ENCODE measurements at places on chromosomes 5 and 9. TPM values are rescaled to one million over a fixed set of nuclear protein-coding genes. Genes with fewer than 3 reads are reported as not detected.

NEUROG1 gene
- polyA plus RNA-seq: not detected

PGGT1B gene
- polyA plus RNA-seq: 36.5 TPM

PTGR1 gene
- polyA plus RNA-seq: 168 TPM

DNA sequence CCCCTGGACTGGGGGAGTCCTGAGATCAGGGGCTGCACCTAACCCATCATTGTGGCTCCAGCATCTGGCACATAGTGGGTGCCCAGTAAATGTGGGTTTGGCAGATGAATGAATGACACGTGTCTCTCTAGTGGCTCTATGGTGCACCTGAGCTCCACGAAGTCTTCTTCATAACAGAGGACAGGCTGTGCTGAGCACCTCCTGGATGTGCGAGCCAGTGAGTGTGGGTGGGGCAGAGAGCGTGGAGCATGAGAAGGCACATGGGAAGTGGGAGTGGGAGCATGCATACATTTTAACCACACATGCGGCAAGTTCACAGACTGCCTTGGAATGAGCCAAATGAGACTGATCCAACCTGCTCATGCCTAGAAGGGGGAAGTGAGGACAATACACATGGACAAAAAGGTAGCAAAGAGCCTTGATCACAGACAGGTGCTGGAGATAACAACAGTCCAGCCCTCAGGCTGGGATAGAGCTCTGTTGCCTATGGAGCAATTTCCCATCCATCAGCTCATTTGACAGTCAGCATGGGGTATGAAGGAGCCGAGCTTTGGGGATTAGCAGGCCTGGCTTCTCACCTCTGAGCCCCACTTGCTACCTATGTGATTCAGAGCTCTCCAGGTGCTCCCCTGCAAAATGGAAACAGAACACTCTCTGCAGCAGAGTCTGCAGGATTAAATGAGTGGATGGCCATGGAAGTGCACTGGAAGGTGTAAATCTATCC, 76.2 kb upstream of the TBC1D2 start:
- no peak for DNase-seq

DNA sequence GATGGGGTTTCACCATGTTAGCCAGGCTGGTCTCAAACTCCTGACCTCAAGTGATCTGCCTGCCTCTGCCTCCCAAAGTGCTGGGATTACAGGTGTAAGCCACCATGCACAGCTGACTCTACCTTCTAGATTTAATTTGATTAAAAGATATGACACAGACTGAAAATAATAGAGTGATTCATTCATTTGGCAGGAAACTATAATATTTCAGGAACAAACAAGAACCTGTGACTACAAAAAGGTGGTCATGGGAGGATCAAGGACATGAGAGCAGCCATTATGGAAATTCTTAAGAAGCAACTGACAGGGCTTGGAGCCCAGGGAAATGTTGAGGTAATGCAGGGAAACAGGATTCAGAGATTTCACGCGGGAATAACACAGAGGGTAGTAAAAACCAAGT, 265.5 kb upstream of the DAP start:
- no peak for DNase-seq

DNA sequence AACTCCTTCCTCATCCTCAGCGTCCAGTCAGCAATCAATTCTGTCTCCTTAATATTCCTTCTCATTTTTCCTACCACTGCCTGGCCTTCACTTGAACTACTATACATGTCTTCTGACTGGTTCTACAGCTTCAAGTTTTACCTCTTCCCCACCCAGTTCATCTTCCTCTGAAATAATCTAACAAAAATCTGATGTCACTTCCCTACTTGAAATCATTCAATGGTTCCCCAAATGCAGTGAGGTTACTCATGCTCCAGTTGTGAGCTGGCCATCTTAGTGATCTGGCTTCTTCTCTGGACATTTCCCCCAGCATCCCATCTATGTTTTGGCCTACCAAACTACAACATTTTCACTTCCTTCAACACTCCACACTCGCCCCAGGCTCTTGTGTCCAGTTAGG, 14.9 kb upstream of the TMEM267 start:
- DNase-seq: no peak

DNA sequence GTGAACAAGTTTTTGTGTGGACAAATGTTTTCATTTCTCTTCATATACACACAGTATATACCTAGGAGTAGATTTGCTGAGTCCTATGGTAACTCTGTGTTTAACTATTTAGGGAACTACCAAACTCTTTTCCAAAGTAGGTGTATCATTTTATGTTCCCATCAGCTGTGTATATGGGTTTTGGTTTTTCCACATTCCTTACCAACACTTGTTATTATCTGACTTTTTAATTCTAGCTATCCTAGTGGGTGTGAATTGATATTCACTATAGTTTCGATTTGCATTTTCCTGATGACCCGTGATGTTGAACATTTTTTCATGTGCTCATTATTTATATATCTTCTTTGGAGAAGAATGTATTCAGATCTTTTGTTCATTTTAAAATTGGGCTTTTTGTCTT, 3.7 kb downstream of the RGS3 start:
- DNase-seq: no peak

DNA sequence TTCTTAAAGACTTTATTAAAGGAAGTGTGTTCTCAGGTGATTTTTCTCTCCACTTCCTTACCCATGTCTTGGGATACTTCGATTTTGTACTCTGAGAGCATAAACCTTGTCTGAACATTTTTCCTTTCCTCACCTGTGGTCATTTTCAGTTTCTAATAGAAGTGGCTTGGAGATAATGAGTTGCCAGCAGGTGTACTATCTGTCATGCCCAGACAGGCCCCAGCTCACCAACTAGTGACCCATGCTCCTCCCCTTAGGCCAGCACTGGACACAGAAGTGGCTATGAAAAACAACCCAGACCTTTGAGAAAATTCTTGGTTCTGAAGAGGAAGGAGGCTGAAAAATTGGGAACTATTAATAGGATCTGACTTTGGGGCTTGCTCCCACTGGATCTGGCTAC, 49.2 kb upstream of the SMIM32 start:
- no peak for DNase-seq

DNA sequence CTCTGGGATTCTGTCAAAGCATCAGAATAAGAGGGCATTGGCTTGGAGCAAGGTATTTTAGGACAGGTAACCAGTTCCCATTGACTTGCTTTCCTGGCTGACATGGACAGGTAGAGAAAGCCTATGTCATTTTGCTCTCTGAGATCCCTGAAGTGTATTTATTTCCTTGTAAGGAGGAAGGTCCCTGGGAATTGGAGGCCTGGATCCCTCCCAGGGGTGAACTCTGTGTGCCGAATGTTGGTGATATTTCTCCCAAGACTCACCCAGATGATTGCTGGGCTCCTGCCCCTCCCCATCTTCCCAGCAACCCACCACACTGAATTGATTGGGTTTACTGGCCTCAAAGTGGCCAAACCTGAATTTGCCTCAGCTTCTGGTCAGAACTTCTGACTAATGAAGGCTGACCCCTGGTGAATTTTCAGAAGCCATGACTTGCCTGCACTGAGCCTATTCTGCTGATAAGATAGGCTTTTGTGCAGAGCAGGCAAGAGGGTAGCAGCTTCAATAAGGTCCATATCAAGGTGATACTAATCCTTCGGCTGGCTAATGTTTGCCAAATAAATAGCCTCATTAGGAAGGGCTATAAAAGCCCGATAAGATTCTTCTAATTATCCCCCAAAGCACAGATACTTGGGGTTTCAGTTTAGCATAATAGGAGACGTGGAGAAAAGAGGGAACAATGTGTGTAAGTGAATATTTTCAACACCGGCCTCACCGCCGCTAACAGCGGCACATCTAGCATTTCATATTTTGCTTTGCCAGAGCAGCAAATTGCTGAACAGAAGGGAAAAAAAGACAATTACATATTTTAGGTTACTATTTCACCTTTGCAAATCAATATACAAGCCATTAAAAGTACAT, 152.9 kb upstream of the PITX1 start:
- no peak for DNase-seq

DNA sequence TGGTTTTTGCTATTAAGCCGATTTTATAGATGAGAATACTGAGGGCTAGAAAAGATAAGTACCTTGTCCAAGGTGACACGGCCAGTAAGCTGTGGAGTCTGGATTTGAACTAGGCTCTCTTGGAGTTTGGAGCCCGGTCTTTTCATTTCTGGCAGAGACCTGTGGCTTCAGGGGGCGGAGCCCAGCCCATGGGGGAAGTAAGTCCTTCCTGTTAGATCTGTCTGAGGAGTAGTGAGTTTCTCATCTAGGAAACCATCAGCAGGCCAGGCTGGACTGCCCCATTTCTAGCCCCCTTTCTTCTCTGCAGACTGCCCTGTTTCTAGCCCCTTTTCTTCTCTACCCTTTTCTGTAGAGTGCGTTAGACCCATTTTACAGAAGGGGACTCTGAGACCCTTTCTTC, 521 bp upstream of the PTGS1 start:
- DNase-seq: no peak

DNA sequence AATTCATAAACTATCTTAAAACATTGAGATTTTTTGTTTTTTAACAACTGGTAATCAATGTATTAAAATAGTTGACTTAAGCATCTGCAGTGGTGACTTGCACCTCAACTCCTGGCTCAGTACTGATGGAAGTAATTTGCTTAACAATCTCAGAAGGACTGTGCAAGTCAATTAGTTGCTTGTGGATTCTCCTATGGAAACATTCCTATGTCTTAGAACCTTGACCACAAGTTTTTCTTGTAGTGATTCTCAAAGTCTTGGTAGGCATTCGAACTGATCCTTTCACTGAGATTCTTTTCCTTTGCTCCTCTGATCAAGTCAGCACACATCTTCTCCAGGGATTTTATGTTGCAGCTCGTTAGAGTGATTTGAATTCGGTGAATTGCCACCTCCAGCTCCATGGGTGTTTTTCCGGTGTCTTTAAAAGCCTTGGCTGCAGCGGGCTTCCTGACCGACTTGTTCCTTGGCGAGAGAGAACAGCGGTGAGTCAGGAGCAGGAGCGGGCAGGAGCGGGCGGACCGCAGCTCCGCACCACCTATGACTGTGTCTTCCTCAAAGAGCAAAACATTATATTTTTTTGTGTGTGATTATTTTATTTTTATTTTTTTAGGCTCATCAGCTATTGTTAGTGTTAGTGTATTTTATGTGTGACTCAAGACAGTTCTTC, 21.1 kb downstream of the HMGXB3 start:
- DNase-seq: no peak

DNA sequence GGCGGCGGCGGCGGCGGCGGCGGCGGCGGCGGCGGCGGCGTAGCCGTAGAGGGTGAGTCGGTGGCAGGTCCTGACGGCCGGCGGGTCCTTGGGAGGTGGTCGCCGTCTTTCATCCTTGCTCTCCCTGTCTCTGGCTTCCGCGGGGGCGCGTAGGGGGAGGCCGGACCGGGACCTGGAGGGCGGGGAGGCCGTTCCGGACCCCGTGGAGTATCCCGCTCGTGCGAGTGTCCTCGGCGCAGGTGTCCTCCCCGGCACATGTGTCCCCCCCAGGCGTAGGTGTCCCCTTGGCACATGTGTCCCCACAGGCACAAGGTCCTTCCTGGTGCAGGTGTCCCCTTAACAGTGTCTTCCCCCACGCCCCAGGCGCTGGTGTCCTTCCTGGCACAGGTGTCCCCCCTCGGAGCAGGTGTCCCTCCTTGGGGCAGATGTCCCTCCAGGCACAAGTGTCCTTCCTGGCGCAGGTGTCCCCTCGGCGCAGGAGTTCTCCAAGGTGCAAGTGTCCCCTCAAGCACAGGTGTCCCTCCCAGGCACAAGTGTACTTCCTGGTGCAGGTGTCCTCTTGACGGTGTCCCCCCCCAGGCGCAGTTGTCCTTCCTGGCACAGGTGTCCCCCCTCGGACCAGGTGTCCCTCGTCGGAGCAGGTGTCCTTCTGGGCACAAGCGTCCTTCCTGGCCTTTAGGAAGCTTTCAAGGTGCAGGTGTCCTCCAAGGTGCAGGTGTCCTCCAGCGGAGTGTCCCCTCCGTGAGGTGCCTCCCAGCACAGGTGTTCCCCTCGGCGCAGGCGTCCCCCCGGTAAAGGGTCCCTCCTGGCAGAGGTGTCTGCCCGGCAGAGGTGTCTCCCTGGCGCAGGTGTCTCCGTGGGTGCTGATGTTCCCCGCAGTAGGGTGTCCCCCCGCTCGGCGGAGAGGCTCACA, 519 bp downstream of the EXOC3 start:
- no peak for DNase-seq

DNA sequence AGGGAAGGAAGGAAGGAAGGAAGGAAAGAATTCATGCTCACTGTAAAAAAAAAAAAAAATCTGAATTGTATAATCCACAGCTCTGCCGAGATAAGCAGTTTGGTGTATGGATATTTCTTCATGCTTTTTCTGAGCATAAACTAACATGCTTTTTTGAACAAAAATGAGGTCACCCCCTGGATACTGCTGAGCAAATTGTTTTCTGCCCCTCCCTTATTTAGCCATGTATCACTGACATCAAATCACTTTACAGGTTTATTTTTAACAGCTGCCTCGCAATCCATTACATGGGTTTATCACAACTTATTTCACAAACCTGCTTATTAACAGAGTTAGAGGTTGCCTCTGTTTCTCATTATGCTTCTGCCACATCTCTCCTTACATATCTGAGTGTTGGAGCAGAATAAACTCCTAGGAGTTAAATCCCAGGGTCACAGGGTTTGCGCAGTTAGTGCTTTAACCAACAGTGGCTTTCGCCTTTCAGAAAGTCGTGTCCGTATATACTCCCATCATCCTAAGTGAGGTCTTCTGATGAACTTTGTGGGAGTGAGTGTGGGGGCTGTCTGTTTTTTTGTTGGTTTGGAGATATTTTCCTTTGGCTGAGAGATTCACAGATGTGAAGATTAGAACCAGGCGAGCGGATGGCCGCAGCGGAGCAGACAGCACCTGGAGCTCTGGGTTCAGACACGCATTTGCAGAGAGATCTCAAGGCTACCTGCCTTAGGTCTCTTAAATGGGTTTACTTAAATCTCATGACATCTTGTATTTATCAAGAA, 57.7 kb downstream of the AK8 start:
- no peak for DNase-seq

GRCh38 chr9:99601571-99602111, 220.0 kb upstream of the NR4A3 start:
- DNase-seq: peak; percentile 79

GRCh38 chr5:43039471-43040286, 440 bp downstream of the ANXA2R start:
- DNase-seq: no peak

DNA sequence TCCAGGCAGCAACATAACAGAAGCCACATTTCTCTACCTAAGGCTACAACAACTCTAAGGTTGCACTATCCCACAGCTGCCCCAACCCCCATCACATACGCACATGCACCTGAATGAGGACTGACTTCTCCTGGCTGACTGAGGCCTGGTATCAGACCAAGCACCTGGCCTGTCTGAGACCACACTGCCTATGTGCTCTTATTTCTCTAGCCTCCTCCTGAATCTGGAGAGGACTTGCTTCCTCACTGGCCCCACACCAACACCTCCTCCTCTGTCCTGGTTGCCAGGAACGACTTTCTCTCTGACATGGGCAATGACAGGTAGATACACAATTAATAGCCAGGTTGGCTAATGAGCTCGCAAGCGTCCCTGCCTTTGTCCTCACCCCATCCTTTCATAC, 14.9 kb upstream of the VDAC1 start:
- DNase-seq: no peak

DNA sequence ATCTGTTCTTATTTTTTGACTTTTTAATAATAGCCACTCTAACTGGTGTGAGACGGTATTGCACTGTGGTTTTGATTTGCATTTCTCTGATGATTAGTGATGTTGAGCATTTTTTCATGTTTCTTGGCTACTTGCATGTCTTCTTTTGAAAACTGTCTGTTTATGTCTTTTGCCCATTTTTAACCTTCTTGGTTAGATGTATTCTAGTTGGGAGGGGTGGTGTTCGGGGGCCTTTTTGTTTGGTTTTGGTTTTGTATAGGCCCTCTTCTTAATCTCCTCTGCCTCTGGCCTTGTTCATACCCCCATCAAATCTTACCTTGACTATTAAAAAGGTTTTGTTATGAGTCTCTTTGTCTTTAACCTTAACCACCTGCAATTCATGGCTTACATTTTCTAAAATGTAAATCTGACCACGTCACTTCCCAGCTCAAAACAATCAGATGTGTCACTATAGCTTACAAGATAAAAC, 107.8 kb upstream of the NR4A3 start:
- DNase-seq: no peak
